ENCODE measurements at places on chromosomes 7 and 10.

GRCh38 chr7:47578579-47579270 lies 3.2 kb downstream of the TNS3 start:
- no peak for DNase-seq

DNA sequence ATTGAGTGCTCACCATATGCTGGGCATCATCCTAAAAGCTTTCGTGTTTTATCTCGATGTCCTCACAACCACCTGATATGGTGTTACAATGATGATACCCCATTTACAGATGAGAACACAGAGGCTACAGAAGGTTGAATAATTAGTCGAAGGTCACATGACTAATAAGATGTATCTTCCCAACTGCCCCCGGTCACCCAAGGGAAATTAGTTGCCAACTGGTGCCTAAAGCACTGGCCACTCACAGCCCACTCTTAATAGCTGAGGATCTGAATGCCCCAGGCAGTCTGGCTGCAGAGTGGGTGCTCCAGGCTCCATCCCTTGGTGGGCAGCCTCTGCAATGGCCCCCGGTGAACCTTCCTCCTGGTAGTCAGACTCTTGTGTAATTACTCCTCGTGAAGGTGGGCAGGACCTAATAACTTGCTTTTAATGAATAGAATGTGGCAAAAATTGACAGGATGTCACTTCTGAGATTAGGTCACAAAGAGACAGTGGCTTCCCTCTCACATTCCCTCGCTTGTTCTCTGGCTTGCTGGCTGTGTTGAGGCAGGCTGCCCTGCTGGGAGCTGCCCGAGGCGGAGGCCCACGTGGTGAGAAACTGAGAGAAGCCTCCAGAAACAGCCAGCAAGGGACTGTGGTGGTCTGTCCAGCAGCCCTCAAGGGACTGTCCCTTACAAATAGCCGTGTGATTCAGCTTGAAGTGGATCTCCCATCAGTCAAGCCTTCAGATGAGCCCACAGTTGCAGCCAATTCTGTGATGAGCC lies 109.4 kb downstream of the ARHGAP22 start:
- no peak for DNase-seq

GRCh38 chr7:107332488-107333269 lies 137.2 kb upstream of the GPR22 start:
- DNase-seq = peak; percentile 19

DNA sequence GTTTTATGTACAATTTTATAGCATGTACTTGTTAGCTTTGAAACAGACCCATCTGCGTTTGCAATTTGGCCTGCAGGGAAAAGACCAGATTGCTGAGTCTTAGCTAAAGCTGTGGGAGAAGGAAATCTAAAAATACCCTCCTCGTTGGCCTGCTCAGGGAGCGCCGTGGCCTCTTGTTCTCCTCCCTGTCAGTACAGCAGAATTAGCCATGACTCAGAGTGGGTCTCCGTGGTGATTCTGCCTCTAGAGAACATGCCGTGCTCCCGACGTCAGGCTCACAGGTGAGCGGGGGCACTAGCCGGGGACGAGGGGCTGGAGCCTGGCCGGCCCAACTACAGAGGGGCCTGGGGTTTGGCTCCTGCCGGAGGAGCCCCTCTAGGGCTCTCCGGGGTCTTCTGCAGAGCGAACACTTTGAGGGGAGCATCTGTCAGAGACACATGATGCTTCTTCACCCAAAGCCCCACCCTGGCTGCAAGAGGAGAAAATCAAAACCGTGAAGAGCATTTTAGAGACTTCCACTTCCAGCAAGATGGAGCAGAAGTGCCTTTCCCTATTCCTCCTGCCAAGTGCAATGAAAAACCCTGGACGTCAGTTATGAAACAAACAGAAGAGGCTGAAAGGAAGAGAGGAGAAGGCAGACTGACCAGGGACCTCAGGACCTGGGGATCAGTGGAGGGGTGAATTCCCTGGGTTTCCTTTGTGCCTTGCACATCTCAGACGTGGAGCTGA lies 98.9 kb downstream of the LHPP start:
- DNase-seq = no peak

DNA sequence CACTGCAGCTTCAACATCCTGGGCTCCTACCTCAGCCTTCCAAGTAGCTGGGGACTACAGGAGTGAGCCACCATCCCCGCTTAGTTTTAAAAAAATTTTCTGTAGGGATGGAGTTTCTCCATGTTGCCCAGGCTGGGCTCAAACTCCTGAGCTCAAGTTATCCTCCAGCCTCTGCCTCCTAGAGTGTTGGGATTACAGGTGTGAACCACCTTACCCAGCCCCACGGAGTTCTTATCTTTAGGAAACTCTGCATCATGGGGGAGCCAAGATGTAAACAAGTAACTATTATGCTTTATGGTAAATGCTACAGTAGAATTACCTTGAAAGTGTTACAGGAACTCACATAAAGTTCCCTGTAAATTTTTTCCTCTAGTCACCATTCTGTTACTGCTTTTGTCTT lies 65.3 kb downstream of the PHTF2 start:
- DNase-seq = no peak

DNA sequence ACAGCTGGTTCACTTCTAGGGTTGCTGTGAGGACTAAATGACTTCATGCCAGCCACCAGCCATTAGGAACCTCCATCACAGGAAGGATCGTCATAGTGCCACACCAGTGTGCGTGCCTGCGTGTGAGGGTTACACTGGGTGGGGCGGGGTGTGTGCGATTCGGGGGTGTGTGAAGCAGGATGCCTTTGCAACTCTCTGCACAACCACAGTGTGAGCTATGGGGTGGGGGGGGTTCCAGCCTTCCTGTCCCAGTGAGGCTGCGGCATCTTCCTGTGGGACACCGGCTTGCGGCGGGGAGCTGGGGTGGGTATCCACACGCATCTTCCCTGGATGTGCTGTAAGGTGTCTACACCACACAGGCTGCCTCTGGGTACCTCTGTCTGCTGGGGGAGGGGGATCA lies 6.9 kb upstream of the ELFN1 start:
- DNase-seq = no peak

DNA sequence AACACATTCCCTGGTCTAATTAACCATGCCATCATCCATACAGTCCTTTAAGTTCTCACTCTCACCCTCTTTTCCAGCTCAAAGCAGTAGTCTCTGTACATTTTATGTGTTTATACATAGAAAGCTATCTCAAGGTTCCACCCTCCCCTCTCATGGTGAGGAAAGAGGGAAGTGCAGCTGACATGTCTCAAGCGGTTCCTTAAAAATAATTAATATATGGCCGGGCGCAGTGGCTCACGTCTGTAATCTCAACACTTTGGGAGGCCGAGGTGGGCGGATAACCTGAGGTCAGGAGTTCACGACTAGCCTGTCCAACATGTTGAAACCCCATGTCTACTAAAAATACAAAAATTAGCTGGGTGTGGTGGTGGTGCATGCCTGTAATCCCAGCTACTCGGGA lies 36.7 kb downstream of the ZC3HAV1 start:
- DNase-seq = no peak

DNA sequence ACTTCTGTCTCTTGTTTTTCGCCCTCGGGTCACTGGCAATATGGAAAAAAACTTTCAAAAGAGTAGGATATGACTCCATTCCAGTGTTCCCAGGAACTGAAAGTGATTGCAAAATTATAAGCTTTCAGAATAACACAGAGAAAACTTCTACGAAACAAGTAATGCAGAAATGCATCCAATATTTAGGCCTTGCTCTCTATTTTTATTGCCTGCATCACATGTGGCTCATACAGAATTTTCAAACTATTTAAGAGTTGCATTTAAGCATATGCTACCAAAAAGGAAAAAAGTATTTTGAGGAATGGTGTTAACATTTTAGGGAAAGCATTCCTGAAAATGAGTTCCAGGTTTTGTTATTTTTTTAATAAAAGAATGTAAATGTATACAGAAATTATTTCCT lies 228.0 kb downstream of the CACNB2 start:
- DNase-seq = no peak

DNA sequence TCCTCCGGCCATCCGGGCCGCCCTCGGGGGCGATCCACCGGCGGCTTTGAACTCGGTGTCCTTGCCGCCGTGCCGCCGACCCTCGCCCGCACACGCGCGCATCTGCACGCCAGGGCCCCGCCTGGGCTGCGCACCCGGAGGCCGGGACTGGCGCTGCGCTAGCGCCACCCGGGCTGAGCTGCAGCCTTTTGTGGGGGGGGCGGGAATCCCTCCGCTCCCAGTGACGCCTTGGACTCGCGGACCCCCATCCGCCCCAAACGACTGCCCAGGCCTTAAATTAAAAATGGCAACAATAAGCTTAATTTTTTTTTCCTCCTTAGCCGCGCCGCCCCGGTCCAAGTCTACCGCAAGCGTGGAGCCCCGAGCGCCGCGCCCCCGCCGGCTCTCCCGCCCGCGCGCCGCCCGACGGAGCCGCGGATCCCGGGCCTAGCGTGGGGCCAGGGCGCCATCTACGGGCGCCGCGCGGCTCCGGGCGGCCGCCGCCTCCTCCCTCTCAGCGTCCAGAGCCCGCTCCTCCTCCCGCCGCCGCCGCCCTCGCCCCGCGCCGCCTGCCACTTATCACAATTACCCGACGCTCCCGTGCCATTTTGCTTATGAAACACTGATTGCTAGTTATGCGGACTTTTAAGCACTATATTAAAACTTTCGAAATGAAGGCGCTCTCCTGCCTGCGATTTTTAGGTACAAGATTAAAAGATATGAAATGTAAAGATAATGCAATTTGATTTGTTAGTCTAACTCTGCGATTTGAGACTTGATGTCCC lies 7.5 kb upstream of the EBF3 start:
- DNase-seq = peak; percentile 80

DNA sequence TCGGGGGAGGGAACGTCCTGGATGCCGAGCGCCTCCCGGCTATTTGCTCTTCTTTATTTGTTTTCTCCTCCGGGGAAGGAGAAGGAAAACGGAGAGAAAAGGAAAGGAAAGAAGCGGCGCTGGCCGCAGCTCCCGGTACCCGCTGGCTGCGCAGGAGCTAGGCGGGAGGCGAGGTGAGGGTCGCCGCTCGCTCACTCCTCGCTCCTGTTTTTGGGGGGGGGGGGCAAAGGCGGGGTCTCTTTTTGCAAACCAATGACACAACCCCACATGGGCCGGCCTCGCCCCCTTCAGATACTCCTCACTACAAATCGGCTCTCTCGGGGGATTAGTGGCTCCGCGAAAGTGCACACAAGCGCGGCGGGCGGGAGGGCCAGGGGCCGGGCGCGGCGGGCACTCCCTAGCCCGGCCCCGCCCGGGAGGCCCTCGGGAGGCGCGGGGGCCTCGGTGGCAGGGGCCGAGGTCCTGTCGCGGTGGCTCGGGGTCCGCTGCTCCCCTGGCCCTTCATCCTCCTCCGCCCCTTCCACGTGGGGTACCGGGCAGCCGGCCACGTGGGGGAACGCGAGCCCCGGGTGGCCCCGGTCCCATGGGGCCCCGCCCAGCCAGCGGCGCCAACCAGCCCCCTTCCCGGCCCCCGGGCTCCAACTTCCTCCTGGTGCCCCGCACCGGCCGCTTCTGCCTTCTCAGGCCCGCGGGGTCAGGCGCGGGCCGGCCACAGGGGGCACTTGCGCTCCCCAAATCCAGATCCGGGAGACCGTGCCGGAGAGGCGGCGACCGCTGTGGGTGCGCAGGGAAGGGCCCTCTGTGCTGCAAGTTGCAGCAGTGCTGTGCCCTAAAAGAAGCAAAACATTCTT lies 718 bp upstream of the CTBP2 start:
- peak; percentile 51 for DNase-seq

DNA sequence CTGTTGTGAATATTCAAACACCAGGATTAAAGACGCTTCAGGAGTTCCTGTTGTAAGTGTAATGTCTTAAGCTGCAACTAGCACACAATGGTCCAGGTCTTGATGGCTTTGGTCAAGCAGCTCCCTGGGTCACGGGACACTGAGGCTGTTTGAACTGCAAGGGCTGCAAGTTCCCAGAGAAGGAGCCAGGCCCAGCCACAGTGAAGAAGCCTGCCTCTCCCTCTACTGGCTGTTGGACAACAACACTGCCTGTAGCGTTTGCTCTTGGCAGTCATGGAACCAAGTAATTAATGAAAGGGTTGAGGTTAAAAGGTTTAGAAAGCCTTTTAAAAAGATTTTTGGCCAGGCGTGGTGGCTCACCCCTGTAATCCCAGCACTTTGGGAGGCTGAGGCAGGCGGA lies 31.9 kb upstream of the GUSB start:
- DNase-seq = no peak

- DNase-seq = no peak
These were observed 12.2 kb upstream of the DNAAF5 start for GRCh38 chr7:714251-714671.

DNA sequence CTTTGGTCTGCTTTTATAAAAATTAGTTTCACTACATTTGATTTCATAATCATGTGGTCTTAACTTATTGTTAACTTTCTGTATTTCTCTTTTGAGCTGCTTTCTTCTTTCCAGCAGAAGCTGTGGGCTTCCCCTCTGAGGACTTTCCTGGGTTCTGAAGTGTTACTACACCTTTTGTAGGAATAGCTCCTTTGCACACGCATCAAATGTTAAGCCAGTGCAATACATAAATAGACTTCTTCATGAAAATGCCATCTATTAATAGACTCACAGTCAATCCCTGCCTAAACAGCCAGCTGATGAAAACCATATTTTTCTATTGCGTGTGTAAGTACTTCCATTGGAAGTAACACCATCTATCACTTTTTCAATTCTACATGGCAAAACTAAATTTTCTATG lies 1.5 kb downstream of the ABCB4 start:
- no peak for DNase-seq

DNA sequence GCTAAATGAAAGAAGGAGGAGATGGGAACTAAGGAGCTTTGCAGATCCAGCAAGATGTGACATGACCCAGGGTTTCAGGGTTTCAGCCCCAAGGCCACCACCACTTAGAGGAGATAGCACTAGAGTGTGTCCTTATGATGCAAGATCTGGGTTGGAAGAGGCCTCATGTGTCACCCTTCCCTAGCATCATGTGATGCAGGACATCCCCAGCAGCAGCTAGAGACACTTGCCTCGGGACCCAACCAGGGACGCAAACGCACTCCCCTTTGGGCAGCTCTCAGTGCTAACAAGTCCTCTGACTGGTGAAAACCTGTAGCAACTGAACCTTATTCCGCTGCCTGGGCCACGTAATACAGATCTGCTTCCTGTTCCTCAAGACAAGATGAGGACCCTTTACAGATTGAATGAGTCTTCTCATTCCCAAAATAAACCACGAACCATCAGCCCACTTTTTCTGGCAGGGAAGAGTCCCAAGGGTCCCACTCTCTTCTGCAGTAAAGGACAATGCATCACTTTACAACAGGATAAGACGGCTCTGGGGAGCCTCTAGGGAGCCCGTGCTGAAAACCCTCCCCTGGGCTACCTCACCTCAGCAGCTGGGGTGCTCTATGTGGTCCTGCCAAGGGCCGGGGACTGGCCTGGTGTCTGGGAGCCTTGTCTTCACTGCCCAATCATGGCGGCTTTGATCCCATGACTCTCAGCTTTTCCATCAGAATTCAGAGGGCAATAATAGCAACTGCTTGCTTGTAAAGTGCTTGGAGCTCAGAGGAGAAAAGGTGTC lies 44.8 kb upstream of the GDF10 start:
- DNase-seq = no peak
